Fibroblast of the aortic adventitia (primary cell): ENCODE measurements at places on chromosomes 1 and 21. TPM values are rescaled to one million over a fixed set of nuclear protein-coding genes. Genes with fewer than 3 reads are reported as not detected.
A peak's percentile ranks its signal among the peaks of the same experiment; 100 is the strongest.

DNA sequence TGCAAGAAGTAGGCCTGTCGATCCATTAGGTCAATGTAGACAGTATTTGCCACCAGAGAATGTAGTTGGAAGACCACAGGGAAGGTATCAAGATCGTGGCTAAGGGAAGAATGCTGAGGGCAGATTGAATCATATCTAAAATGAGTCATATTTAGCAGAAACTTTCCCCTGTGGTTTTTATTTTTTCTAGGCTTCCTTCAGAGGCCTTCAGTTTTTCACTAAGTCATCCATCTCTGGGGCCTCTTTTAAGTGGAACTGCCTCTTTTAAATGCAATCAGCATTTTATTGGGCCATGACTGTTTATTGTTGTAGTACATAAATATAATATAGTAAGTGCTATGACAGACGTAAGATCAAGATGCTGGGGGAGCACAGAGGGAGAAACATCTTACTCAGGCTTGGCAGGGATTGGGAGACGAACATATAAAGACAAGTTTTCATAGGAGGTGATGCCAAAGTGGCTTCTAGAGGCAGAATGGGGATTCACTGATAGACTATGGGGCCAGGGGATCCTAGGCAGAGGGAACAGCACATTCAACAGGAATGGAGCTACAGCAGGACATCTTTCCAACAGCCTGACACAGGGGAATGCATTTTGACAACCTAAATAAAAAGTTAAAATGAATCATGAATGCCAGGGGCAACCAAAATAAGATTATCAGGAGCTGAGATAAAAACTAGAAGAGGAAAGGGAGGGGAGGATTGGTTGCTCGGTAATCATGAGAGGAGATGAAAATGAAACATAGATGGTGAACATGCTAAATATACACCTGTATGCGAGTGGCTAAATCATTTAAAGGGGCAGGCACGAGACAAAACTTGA, 20.1 kb downstream of the UBE2U start:
- DNase-seq = peak; percentile 93

DNA sequence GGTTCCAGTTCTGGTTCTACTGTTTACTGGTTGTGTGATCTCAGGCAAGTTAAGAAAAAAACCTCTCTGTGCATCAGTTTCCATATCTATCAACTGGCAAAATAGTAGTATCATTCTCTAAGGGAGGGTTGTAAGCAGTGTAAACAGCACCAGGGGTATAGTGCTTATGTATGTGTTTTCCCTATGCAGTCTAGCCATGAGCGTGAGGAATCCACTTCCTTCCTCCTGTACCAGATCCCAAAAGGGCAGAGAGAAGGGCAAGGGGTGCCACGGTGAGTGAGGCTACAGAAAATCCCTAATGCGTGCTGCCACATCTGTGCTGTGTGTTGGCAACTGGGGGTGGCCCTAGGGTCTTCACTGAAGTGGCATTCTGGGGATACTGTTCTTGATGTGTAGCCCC, 18.4 kb upstream of the RNF19B start:
- DNase-seq = no peak

- peak; percentile 46 for DNase-seq
Observed at GRCh38 chr1:83961571-83962295, 37.2 kb downstream of the TTLL7 start.

GRCh38 chr1:213201380-213202155, 150.5 kb downstream of the RPS6KC1 start:
- no peak for DNase-seq

DNA sequence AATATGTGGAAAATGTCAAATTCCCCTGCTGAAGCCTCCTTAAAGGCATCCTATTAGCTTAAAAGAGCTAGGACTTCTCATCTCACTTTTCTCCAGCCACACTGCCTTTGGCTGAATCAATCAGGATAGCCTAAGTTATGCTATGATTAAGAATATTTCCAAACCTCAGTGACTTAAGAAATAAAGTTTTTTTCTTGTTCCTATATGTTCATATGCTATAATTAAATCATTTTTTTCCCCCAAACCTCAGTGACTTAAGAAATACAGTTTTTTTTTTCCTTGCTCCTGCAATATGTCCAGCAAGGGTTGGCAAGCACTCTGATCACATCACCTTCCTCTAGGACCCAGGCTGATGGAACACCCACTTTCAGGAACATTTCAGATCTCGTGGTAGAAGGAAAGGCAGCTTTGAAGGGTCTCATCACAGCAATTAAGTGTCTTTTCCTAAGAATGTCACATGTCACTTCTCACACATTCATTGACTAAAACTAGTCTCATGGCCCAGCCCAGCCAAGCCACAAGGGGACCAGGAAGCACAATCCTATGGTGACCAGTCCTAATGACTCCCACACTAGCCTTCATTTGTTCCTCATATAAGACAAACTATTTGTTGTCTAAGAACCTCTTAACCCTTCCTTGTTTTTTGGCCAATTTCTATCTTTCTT, 6.3 kb upstream of the JUN start:
- no peak for DNase-seq

DNA sequence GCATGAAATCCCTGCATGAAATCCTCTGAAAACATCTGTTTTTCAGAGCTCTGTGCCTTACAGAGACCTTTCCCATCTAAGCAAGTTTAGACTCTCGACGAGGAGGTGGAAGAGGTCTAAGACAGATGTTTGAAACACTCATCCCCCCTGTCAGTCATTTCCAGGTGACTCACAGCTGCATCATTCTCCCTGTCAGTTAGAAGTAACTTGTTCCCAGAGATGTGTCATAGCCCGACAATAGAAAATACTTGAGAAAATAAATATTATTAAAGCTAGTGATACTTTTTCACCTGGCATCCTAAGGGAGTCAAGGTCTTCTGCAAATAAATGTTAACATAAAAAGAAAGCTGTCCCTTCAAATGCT, 41.6 kb upstream of the SEC16B start:
- DNase-seq = peak; percentile 34

DNA sequence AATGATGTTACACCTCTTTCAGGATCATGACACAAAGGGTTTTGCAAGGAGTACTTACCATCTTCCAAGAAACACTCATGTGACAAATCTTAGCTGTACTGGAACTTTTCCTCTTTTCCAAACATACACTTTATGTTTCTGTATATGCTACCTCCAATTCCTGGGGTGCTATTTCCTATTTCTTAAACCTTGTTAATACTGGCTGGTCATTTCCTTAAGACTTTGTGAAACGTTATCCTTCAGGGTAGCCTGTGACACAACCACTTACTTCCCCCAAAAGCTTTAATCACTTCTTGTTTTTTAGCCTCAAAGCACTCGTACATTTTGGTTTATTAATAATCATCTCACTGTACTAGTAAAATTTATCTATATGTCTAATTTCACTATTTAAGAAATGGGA, 39.4 kb downstream of the OR10Z1 start:
- DNase-seq = no peak

Gene MMEL1
- not detected in 2 replicates for total RNA-seq

Gene OLFML2B
- 12.0 and 14.5 TPM in 2 replicates for total RNA-seq
